ENCODE measurements at places on chromosomes 7 and 10.

GRCh38 chr10:26806557-26806956, 54.2 kb downstream of the ABI1 start:
- DNase-seq: no peak

GRCh38 chr10:73761781-73762180, 17.6 kb downstream of the SEC24C start:
- no peak for DNase-seq

DNA sequence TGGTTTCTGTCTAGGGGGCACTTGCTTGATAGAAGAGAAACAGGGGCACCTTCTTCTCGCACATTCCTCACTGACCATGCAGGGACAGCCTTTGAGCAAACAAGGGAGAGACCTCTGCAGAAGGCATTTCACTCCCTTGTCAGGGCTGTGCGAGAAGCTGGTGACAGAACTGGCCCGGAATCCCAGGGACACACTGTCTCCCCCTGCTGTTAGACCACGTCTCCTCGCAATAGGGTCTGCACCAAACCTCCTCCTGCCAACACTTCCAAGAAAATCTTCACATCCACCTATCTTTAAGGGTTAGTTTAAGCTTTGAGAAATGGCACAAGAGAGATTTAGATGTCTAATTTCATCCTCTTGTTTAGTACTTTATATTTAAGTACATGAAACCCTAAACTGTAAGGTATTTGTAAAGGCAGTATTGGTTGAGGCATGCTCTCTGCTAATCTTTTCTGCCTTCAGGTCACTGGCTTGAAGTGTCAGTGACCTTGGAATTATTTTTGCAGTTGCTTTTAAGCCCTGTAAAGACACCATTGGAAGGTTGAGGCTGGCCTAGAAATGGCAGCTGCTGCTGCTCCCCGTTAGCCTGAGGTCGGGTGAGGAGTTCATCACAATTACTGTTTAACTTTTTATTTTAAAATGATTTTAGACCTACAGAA, 37.0 kb downstream of the RBM20 start:
- peak; percentile 62 for DNase-seq

GRCh38 chr10:105855791-105856190, 1214.7 kb downstream of the SORCS3 start:
- DNase-seq: no peak

DNA sequence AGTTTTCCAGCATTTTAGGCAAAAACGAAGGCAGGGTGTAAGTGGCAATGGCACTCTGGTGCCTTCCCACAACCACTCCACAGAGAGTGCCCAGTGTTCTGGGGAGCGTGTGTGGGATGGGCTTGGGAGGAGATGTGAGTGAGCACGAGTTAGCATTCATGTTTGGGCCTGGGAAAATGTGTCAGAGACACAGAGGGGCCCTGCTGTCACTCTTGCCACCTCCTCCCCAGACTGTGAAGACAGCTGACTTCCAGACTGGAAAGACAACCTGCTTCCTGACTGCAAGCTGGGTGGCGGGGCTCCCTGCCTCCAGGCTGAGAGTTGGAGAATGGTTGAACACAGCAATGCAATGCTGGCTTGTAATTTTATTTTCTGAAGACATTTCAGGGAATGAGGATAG, 454.5 kb upstream of the ZMIZ1 start:
- no peak for DNase-seq
